Renal cortex interstitium (tissue), 15 donors: ENCODE measurements at places on chromosomes 1 and 21.
A peak's percentile ranks its signal among the peaks of the same experiment; 100 is the strongest.

DNA sequence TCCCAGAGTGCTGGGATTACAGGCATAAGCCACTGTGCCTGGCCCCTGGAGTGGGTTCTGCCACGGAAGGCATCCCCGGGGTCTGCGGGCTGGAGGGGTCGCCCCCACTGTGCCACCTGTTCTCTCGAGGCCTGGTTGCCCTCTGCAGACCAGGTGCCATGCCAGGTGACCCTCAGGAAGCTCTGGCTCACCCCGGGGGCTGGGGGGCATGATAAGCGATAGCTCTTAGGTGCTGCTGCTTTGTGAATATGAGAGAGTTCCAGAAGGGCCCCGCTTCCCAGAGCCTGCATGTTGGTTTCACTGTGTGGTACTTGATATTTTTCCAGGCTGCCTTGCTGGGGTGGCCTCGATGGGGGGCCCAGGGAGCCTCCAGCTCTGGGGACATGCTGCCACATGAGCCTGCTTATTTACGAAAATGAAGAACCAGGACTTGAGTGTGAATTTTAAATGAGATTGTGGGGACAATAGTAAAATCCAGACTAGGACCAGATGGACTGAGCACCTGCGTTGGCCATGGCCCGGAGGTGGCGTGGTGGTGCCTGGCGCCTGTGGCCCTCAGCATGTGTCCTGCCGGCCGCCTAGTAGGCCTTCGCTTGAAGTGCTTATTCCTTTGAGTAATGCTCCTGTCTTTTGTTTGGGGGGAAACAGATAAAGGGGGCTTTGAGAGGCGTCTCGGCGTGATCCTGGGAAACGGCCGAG lies 7.3 kb downstream of the SKI start:
- DNase-seq: no peak

GRCh38 chr1:95991787-95992520 lies 729.6 kb upstream of the PTBP2 start:
- no peak for DNase-seq

DNA sequence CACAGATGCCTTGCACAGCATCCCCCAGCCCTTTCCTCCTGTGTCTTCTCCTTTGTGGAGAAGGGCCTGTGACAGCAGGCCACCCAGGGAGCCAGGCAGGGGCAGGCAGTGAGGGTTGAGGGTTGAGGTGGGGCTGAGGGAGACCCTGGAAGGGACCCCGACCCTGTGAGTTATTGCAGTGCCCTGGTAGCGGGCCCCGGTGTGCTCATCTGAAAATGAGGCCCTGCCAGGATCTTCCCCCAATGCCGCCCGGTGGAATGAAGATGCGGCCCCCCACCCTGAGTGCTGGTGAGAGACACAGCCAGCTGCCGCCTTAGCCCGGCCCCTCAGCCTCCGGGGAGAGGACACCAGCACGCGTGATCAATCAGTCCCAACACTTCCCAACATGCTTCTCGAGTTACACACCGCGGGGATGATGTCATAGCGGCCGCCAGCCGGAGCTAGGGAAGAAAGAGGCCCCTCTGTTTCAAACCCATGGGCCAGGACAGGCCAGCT lies 36.2 kb upstream of the ACTRT2 start:
- peak; percentile 73 for DNase-seq

DNA sequence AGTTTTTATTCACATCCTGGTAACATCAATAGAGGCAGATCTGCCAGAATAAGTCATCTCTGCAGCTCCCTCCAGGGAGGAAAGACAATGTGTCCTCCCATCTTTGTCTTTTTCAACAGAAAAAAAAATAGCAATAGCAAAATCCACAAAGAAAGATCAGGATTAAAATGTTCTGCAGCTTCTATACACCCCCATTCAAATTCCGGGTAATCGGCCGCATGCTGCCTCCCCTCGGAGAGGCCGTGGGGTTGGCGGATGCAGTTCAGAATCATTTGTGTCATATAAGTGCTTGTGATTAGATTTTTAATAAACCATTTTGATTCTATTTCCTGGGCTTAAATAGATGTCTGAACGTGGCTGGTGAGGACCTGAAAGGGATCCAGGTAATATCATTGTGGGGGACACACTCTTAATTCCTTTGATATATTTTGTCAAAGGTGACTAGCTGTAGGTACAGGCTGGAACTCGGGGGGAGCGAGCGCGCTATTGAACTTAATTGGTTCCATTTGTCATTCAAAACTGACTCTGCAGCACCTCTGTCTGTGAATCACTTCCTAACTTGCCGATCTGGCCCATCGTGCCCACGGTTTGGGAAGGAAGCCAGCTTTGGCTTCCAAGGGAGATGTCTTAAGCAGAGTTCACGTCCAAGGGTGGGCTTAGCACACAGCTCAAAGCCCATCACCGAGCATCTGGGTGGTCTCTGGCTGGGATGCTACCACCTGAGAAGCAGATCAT lies 85.6 kb upstream of the ARHGEF16 start:
- DNase-seq: no peak

- no peak for DNase-seq
Measured at GRCh38 chr1:207988326-207989165, 77.6 kb upstream of the CD34 start.

- no peak for DNase-seq
Measured at GRCh38 chr1:36166938-36167905, 11.3 kb downstream of the MAP7D1 start.

GRCh38 chr1:211697356-211697755 lies 21.9 kb upstream of the NEK2 start:
- DNase-seq: no peak

DNA sequence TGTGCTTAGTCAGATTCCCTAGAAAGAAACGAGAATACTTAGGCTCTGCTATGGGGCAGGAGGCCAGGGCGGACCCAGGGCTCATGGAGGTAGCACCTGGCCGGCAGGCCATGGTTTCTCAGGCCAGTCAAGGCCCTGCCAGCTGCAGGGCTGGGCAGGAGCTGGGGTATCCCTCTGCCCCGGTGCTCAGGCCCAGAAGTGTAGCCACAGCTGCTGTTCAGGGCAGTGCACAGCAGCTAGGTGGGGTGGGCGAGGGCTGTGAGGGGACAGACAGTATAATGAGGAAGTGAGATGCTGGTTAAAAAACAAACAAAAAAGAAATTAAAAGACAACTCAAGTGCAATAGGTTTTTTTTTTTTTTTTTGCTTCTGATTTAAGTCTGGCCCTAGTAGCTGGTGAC lies 34.0 kb upstream of the EDN2 start:
- DNase-seq: no peak

DNA sequence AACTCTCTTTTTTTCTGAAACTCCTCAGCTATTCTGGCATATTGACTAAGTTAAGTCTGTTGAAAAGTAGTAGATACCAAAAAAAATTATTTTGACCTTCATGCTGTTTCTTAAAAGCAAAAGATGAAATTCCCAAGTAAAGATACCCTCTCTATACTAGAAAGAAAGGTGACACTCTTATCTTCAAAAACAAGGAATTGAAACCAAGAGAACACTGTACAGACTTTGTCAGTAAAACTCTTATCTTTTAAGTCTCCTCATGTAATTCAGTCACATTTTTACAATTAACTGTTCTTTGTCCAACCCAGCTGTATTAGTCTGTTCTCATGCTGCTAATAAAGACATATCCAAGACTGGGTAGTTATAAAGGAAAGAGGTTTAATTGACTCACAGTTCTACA lies 496.2 kb downstream of the LTN1 start:
- no peak for DNase-seq

DNA sequence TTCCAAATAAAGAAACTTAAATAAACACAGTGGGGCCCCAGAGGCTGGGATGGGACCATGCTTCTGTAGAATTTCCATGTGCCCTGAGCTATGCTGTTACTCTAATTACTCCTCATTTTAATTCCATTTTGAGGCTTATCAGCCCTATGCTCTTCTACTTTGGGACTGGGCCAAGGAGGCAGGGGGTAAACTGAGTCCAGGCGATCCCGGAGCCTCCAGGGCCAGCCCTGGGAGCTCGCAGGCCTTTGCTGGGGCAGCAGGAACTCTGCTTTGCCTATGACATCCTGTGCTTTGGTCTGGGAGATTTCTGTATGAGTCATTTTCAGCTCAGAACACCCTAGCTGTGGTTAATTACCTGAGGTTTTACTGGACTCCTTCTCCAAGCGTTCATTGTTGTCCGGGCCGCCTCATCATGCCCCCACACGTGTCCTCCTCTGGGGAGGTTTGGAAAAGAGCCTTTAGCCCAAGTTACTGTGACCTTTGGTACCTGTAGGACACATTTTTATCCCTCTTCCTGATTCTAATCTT lies 95.7 kb downstream of the RHOU start:
- DNase-seq: no peak

DNA sequence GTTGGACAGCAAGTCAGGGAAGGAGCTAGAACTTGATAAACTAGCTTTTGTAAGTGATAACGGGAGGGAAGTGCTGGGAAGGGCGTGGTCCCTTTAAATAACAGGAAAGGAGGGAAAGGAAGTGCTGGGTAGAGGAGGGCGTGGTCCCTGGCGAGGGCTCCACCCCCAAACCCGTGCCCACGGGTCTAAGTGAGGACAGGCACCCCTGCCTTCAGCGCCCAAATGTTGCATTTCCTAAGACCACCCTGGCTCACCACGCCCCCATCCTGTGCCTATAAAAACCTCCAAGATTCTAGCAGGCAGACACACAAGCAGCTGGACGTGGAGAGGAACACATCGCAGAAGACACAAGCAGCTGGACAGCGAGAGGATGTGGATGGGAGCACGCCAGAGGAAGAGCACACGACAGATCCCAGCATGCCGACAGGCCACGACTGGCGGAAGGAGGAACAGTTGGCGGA lies 58.5 kb downstream of the PALMD start:
- no peak for DNase-seq

- no peak for DNase-seq
Measured at GRCh38 chr1:162856260-162856659, 4.7 kb downstream of the CCDC190 start.

GRCh38 chr1:198157847-198158725 lies 1.3 kb downstream of the NEK7 start:
- no peak for DNase-seq

DNA sequence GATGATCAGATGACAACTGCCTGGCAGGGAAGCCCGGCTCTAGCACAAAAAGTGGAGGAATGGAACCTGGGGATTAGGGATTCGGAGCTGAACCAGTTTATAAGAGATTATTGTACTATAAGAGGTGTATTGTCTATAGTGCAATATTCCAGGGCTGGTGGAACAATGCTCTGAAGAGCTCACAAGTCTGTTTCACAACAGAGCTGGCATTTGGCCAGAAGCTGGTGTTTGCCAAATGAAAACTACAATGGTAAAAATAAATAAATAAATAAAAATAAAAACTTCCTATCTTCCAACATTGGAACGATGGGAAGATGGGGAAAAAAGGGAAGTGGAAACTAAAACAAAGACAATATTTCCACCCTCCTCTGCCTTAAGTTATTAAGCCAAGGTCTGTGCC lies 73.5 kb downstream of the CHODL start:
- DNase-seq: no peak

GRCh38 chr1:96538111-96538641 lies 183.4 kb upstream of the PTBP2 start:
- no peak for DNase-seq

- no peak for DNase-seq
Measured at GRCh38 chr1:162893612-162893908, 32.6 kb upstream of the CCDC190 start.

DNA sequence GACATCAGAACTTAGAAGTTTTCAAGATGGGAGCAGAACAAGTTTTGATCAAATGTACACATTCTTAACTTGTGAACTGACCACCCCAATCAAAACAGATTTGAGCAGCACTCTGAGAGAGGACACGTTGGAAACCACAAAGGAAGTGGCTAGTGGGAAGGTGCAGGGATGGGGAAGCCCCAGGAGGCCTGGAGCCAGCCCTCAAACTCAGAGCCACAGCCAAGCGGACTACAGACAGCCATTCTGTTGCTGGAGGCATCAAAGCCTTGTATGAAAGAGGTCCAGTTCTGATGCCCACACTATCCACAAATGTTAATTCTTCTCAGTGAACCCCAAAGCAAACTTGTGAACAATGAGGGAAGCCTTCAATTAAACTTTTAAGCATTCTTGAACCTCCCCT lies 143.6 kb upstream of the RAB4A start:
- DNase-seq: no peak

GRCh38 chr1:1024771-1025699 lies 5.1 kb downstream of the AGRN start:
- DNase-seq: peak; percentile 76

- DNase-seq: no peak
Measured at GRCh38 chr1:218409946-218410510, 64.9 kb downstream of the TGFB2 start.

DNA sequence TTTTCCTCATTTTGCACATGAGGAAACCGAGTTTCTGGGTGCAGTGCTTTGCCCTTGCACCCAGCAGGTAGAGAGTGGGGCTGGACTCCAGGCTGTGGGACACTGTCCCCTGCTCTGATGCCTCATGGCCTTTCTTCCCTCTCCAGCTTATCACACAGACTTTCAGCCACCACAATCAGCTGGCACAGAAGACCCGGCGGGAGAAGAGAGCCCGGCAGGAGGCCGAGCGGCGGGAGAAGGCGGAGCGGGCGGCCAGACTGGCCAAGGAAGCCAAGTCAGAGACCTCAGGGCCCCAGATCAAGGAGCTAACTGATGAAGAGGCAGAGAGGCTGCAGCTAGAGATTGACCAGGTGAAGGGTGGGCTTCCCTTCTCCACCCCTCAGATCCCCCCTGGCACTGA lies 19.0 kb downstream of the KDF1 start:
- DNase-seq: no peak

- no peak for DNase-seq
Measured at GRCh38 chr21:44552681-44553080, 1.4 kb upstream of the KRTAP10-2 start.

DNA sequence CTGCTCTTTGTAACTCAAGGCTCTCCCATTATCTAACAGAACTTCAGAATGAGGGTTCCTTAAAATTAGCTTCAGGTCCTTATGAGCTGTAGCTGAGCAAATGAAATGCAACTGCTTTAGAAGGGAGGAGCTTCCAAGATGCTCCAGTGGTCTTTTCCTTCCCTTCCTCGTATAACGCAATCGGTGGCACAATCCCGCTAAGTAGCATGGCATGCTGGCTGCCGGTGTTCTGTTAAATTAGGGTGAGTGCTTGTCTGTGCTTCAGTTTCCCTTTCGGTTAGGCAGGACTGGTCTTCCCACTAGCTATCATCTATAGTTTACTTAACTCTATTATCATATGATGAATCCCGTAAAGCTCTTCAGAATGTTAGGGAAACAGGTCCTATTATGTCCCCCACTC lies 917 bp downstream of the KIAA0040 start:
- DNase-seq: no peak
